ENCODE measurements at places on chromosomes 13 and 19. TPM values are rescaled to one million over a fixed set of nuclear protein-coding genes. Genes with fewer than 3 reads are reported as not detected.

Gene PABPC3
- 0.07 TPM for total RNA-seq

Gene NAPSA
- 0.56 TPM for total RNA-seq

Gene PCDH9
- total RNA-seq: 0.37 TPM

Gene RYR1
- 0.14 TPM for total RNA-seq

Gene CERS1
- total RNA-seq: 1.4 TPM

Gene LILRA2
- not detected for total RNA-seq
